NCI-H187 (cell line): ENCODE measurements at places on chromosomes 7 and 10.
A peak's percentile ranks its signal among the peaks of the same experiment; 100 is the strongest.

- DNase-seq, result no peak
Measured at GRCh38 chr7:86645225-86645608, 1.5 kb downstream of the GRM3 start.

DNA sequence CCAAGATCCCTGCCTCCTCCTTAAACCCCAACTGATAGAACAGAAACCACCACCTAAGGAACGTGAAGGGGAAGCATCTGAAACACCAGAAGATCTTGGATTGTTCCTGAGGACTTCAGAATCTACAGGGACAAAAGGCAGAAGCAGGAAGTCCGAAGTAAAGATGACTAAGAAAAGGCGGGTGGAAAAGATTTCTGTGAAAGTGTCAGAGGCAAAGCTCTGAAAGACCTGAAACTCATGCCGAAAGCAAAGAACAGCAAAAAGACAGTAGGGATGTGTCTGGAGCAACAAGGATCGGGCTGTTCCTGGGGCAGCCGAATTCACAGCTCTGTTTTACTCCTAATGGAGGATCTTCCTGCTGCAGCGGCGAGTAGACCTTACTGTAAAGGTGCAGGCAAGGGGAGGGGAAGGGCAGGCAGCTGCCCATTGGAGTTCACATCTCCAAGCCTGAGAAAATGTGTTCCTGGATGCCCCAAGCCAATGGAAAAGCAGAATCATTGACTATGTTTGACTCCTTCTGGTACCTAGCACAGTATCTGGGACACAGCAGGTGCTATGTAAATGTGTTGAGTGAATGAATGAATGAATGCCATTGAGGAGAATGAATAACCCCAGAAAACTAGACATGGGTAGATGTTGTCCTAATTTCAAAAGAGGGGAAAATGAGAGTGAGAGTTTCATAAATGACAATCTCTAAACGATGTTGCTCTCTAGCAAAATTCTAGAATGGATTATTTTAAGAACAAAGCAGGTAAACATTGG, 40.4 kb downstream of the PDIA4 start:
- peak; percentile 82 for DNase-seq

GRCh38 chr10:1527951-1528350, 209.4 kb downstream of the ADARB2 start:
- DNase-seq, result no peak

DNA sequence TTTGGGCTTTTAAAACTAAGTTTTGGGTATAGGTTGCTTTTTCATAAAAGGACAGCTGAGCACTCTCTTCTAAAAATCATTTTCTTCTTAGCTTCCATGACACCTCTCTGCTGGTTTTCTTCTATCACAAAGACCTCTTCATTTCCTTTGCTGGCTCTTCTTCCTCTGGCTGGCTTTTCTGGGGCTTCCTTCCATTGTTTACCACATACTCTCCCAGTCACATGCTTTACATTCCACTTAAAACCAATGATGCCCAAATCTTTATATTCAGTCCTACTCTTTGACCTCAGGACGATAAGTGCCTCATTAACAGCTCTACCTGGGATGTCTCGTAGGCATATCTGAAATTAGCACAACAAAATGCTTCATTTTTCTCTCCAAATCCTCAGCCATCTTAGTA, 26.8 kb downstream of the FAM133B start:
- no peak for DNase-seq

DNA sequence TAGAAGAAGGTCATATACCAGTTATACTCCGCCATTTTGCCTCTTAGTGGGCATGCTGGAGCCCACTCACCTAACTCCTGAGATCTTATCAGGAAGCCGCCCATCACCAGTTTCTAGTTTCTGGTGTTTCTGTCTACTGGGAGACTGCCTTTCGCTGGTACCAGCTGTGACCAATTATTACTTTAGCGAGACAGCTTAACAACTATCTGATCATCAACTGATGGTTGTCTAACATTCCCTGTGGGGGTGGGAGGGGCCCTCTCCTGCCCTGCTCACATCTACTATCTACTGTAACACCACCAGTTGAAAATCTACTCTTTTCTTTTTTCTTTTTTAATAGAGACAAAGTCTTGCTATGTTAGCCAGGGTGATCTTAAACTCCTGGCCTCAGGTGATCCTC, 46.2 kb upstream of the C10orf67 start:
- no peak for DNase-seq

DNA sequence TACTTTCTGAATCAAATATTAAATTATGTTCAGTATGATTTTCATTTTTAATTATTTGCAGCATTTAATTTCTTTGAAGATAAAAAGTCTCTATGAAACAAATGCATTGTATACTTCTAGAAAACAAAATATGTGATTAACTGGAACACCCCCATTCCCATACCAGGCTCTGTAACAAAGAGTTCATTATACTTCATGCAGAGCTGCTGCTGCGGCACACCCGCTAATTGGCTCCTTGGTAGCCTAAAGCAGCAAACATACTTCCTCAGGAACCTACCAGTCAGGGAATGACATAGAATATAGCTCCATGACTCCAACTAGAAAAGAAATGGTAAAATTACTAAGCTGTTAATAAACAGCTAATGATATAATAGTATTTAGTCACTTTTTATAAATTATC, 19.3 kb downstream of the RAB11FIP2 start:
- DNase-seq, result no peak

DNA sequence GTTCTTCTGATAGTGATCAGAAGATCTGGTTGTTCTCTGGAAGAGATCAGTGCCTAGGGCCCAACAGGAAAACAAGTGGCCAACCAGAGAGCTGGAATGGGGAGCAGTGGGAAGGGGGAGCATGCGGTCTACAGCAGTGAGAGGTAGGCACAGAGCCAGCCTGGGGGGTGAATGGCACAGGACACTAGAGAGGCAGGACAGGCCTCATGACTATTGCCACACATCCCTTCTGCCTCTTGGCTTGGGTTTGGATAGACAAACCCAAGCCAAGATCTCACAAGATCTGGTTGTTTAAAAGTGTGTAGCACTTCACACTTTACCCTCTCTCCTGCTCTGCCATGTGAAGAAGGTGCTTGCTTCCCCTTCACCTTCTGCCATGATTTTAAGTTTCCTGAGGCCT, 224.4 kb downstream of the ARHGAP12 start:
- no peak for DNase-seq

DNA sequence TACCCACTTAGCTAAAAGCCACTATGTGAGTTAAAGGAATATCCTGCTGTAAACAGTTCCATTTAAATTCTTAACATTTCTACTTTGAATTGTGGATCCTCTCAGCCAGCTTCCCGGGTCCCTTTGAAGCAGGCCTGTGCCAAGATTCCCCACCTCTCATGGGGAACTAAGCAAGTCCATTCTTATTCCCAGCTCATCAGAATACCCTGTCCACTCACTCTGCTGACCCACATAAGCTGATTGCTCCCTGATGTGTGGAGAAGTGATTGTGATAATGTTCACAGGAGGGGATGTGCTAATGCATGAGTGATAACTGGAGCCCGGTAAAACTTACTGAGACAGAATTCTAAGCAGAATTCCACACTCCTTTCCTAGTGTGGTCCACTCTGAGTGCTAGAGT, 709.7 kb downstream of the CNTNAP2 start:
- no peak for DNase-seq

- no peak for DNase-seq
Measured at GRCh38 chr10:117720931-117721835, 178.6 kb downstream of the EMX2 start.

DNA sequence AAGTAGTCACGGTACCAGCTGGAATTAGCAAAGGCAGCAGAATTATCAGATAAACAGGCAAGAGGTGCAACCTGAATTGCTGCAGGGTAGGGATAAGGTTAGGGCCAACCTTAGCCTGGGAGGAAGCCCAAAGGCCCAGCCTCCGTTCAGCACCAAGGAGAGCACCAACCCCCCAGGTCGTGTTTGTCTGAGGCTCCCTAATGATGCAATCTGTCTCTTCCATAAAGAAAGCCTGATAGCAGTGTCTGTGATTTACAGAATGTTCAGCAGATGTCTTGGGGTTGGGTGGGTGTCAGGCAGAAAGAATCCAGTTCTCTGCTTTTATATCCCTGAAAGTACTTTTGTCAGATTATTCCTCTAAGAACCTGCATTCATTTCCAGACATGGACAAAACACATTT, 328.4 kb upstream of the AOAH start:
- DNase-seq, result no peak
